Left kidney (tissue), 8 donors: ENCODE measurements at places on chromosomes 3 and 15. TPM values are rescaled to one million over a fixed set of nuclear protein-coding genes. Genes with fewer than 3 reads are reported as not detected.
A peak's percentile ranks its signal among the peaks of the same experiment; 100 is the strongest.

ADPRH gene
- polyA plus RNA-seq: 6.3 TPM

PRR20G gene
- polyA plus RNA-seq: not detected

DNA sequence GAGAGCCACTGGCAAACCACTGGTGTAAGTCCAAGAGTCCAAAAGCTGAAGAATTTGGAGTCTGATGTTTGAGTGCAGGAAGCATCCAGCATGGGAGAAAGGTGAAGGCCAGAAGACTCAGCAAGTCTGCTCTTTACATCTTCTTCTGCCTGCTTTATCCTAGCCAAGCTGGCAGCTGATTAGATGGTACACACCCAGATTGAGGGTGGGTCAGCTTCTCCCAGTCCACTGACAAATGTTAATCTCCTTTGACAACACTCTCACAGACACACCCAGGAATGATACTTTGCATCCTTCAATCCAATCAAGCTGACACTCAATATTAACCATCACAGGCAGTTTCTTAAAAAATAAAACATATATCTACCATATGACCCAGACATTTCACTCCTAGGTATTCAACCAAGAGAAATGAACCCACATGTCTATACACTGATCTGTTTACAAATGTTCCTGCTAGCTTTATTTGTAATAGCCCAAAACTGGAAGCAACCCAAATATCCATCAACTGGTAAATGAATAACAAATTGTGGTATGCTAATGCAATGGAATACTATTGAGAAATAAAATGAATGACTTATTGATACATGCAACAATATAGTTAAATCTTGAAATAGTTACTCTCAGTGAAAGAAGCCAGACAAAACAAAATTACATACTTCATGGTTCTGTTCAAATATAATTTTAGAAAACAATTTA lies 373.8 kb downstream of the ZNF385D start:
- DNase-seq: no peak

GRCh38 chr3:37094636-37095035 lies 79.7 kb downstream of the LRRFIP2 start:
- DNase-seq: no peak

C3orf85 gene
- polyA plus RNA-seq: 17.9 TPM

- DNase-seq: no peak
These were observed 2.5 kb upstream of the RAB7A start for GRCh38 chr3:128723477-128723876.

- DNase-seq: no peak
These were observed 12.4 kb downstream of the DNASE1L3 start for GRCh38 chr3:58198362-58198761.

GRCh38 chr15:61906961-61907752 lies 153.1 kb downstream of the VPS13C start:
- DNase-seq: no peak

GRCh38 chr3:114404590-114404989 lies 110.8 kb downstream of the TIGIT start:
- DNase-seq: no peak

DNA sequence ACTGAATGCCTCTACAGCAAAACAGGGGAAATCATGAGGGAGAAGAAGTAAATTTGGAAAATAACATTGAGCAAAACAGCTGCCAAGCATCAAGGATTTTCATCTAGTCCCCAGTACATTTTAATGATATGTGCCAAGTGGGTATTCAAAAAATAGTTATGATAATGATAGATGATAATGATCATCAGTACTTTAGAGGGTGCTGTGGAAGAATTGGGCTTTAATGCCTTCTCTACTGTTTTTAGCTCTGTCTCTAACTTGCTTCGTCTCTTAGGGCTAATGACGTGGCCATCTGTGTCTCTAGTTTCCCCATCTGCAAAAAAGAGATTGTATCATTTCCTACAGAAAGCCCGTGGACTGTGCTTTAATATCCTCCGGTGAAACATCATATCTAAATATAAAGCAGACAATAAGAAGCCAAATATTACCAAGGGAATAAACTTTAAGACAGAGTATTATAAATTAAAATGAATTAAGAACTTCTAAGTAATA lies 10.2 kb upstream of the FSIP1 start:
- DNase-seq: no peak

DNA sequence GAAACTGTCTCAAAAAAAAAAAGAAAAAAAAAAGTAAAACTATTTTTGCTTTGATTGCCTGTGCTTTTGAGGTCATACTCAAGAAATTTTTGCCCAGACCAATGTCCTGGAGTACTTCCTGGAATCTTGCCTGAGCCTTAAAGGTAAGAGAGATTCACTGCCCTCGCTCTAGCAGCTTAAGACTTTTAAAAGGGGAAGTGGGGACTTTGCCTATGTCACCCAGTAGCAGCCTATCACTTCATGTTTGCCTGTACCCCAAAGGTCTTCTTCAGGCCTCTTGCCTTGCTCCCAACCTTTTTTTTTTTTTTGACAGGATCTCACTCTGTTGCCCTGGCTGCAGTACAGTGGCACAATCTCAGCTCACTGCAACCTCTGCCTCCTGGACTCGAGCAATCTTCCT lies 18.9 kb upstream of the GOLGB1 start:
- DNase-seq: no peak

DNA sequence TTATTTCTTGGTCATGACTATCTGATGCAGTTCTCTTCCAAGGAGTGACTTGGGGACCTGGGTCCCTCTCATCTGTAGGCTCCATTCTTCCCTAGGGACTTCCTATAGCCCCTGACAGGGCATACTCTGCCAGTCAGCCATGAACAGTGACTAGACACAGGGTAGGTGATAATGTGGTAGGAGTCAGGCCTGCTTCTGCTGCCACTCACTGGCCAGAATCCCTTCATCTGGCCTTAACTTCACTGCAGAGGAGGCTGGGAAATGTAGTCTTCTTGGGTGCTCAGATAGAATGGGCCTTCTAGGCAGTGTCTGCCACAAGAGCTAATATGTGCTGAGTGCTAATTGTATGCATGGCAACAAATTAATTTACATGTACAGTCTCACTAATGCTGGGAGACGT lies 84.5 kb downstream of the CACNA2D3 start:
- no peak for DNase-seq

- no peak for DNase-seq
These were observed 8.3 kb downstream of the IQSEC1 start for GRCh38 chr3:13064964-13065363.

- no peak for DNase-seq
These were observed 161.6 kb downstream of the GAP43 start for GRCh38 chr3:115784739-115785536.

DNA sequence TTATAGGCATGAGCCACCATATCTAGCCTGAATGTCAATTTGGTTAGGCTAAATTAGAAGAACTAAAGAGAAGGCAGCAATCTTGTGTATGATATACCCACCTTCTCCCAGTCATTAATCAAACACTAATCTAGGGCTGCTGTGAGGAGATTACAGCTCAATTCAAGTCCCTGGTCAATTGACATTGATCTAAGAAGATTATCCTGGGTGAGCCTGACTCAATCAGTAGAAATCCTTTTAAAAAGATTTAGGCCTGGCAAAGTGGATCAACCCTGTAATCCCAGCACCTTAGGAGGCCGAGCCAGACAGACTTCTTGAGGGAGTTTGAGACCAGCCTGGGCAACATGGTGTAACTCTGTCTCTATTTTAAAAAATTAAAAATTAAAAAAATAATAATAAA lies 2.5 kb upstream of the DNAH12 start:
- DNase-seq: no peak

DNA sequence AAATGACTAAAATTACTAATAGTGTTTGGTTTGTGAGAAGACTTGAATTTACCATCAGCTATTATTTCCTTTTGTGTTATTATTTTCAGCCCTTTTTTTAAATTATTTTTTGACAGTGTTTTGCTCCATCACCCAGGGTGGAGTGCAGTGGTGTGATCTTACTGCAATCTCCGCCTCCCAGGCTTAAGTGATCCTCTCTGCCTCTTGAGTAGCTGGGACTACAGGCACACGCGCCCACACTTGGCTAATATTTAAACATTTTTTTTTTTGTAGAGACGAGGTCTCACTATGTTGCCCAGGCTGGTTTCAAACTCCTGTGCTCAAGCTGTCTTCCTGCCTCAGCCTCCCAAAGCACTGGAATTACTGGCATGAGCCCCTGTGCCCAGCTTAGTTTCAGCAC lies 31.7 kb upstream of the UTS2B start:
- DNase-seq: no peak

GRCh38 chr15:99058421-99058870 lies 46.4 kb upstream of the SYNM start:
- DNase-seq: peak; percentile 35

DNA sequence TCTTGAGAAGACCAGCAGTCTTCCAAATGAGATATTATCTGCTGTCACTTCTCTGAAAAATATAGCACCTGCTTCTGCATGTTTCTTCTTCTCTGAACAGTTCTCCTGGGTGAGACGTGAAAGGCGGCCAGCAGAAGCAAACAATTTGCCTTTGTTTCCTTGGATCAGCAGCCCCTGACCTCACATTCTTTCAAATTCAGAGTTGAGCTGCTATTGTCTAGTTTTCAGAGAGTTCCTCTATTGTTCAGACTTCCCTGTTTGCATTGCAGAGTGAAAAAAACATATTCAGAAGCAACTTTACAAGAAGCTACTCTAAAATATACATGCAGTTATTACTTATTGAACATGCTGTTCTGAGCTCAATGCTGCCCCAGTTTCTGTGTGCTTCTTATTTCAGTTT lies 653.6 kb downstream of the NAALADL2 start:
- no peak for DNase-seq

DNA sequence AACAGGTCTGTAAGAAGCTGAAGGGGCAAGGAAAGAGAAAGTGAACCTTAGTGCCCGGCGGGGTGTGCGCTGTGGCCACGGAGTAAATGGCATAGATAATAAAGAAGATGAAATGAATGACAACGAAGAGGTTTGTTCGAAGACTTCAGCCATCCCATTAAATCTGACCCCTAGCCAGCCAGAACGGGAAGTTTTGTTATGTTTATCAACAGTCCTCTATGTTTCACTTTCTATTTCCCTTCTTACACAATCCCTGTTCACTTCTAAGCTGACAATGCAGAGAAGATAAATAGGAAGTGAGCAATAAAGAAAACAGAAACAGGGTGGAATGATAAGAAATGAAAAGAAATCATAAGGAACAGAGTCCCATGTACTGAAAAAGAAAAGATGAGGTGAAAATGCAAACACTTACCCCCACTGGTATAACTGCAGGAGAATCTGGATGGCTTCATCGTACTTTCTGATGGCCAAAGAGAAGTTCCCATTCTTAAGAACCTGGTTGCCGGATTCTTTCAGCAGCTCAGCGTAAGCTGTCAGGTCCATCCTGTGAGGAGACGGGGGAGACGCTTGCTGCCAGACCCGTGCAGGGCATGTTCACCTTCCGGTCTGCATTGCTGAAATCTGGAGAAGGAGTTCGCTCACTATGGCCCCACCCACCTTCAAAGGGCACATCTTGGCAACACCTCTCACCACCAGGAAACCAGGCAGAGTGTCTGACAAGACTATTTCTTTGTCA lies 36.8 kb downstream of the TRANK1 start:
- no peak for DNase-seq

DNA sequence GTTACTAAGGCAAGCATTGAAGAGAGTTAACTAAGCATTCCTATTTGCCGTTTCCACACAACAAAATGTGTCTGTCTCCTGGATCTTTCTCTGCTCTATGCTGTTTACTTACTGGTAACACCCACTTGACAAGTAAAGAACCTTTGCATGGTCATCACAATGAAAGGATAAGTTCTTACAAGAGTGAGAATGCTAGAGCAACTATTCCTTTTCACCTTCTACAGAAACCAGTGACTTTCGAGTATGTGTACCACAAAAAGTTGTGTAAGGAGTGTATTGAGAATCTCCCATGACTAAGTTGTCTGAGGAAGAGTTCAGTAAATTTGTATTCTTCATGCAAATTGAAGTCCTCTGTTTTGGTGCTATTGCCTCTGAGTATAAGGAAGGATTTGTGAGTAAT lies 10.8 kb downstream of the TIPARP start:
- no peak for DNase-seq

- no peak for DNase-seq
These were observed 41.4 kb downstream of the DNAJB8 start for GRCh38 chr3:128425142-128425845.

LYSMD2 gene
- 3.5 TPM for polyA plus RNA-seq

- DNase-seq: peak; percentile 59
These were observed 52.1 kb downstream of the ITGB5 start for GRCh38 chr3:124834723-124835718.

NLGN1 gene
- polyA plus RNA-seq: 2.9 TPM

DNA sequence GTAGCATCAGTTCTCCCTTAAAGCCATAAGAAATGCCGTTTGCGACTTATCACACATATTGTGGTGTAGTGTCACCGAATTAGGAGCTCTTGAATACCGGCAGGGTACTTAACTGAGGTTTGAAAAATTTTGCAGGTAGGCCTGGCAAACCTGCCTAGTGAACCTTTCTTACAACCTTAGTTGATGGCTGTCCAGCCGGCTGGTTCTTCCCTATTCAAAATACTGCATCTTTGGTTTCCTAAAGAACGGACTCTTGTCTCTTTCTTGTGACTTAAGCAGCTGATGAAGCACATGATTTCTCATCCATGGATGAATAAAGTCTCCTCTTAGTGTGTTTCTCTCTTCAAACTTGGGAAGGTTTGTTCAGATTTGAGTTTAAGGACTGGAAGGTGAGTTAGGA lies 1.5 kb downstream of the RAB7A start:
- no peak for DNase-seq

ZNF609 gene
- polyA plus RNA-seq: 37.2 TPM

ADAMTS7 gene
- 21.4 TPM for polyA plus RNA-seq

- DNase-seq: no peak
These were observed 8.9 kb upstream of the ALDH1A2 start for GRCh38 chr15:58074452-58074851.

DNA sequence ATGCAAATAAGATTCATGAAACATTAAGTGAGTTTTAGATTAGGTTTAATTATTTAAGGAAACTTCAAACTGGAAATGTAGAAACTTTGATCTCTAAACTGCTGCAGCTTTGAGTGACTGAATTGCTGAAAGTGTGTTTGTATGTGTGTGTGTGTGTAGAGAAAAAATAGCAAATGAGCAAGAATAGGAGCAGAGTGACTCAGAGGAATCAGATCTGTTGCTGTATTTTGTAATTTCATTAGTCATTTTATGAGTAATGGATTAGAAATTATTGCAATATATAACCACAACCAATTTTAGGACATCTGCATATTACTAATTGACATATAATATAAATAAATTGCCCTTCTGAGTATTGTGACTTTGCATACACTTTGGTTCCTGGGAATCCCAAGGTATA lies 52.8 kb upstream of the SLC9A9 start:
- DNase-seq: no peak

ZNF620 gene
- polyA plus RNA-seq: 13.0 TPM

DNA sequence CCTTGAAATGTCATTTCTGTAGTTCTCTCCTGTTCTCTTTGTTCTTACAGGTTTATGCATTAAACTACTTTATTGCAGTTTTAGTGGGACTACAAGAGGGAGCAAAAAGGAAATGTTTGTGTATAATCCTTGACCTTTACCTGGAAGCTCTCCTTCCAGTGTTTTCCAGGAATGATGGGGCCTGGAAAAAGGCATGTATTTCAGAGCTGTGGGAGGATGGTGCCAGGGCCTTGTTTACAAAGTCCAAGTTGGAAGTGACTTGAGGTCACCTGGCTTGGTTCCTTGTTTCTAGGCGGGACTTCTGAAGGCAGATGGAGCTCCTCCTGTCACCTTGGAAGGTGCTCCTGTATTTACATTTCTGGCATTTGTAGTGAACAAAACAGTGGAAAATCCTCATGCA lies 15.1 kb downstream of the ACVR2B start:
- DNase-seq: no peak

MEX3B gene
- polyA plus RNA-seq: 11.1 TPM
